Activated CD4-positive, CD25-positive, alpha-beta regulatory T cell treated with anti-CD3 and anti-CD28 coated beads, Interleukin-2, amount 50 U/mL, for 72 hours (primary cell): ENCODE measurements at places on chromosomes 4 and X.

DNA sequence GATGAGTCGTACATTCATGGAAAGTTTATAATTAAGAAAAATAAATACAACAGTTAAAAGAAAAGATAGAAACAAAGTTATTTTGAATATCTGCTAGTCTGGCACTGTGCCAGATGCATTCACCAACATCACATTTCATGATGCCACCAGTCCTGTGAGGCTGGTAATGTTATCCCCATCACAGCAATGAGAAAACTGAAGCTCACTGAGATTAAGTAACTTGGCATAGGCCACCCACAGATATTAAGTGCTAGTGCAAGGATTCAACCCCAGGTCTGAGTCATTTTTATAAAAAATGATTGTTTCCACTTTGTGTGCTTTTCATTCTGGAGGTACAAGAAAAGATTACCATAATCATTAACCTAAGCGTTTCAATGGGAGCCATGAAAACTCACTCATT is 65.0 kb upstream of the IL15 start:
- DNase-seq: no peak

DNA sequence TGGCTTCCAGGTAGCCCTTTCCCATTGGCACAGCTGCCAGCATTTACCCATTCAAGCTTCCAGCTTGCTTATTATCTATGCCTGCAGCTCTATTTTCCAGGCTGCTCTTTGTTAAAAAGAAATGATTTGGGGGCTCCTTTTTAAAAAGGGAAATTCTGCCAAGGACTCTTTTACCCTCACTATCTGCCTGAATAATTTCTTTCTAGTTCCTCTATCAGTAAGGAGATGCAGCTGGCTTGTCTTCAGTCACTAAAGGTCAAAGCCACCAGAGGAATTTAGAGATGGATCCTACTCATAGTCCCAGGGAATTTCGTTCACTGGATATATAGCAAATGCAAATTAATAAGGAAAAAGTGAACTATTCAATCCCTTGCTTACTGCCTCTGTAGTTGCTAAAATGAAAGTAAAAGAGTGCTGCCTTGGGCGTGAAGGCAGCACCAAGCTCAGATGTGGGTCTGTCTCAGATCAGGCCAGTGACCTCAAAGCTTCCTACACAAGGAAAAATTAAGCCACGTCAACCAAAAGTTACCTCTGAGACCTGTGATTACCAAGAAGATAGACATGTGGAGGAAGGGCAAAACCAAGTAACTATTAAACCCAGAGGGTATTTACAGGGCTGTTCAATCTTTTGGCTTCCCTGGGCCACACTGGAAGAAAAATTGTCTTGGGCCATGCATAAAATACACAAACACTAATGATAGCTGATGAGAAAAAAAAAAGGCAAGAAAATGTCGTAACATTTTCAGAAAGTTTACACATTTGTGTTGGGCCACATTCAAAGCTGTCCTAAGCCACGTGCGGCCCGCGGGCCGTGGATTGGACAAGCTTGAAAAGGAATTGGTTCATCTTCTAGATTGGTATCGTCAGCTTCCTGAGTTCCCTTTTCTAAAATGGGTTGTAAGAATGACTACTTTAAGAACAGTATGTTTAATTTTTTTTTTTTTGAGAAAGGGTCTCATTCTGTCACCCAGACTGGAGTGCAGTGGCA is 5.3 kb downstream of the ARSF start:
- no peak for DNase-seq

DNA sequence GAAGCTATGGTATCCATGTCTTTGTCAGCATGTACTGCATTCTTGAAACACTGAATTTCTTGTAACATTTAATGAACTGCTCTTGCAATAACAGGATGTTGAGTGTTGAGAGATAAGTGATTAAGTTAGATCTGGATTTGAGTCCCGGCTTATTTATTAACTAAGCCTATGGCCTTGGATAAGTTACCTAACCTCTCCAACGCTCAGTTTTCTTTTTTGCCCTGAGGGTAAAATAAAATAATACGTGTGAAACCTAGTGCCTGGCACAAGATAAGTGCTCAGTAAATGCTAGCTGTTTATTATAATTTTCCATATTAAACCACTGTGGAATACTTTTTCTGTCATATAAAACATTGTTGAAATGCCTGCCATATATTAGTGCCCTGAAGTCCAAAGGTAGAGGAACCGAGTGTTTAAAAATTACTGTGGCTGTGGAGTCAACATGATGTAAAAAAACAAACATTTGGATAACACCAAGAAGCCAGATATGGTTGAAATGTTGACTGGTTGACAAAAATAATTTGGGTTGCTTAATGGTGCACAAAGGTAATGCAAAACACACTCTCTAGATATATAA is 58.6 kb upstream of the ALB start:
- DNase-seq: no peak

DNA sequence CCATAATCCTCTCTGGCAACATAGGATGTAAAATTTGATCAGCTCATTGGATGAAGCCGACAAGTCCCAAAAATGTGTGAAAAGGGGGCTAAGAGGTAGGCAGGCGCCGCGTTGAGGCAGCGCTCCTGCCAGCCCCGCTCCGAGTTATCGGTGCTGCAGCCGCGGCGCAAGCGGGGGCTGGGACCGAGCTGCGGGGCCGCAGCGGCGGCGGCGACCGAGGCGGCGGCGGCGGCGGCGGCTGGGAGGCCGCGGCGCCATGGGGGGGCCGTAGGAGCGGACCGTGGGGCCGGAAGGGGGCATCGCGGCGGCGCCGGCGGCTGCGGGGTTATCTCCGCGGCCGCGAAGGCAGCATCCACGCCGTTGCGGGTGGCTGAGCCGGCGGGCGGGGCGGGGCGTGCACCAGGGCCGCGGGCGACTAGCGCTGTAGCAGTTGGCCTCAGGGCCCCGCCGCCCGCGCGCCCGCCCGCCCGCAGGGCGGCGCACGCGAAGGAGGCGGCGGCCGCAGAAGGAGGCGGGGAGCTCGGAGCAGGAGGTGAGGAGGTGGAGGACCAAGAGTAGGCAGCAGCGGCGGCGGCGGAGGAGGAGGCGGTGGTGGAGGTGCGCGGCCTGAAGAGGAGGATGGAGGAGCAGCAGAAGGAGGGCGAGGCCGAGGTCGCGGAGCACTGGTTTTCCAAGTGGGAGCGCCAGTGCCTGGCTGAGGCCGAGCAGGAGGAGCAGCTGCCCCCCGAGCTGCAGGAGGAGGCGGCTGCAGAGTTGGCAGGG is 126.0 kb upstream of the CXorf66 start:
- no peak for DNase-seq

DNA sequence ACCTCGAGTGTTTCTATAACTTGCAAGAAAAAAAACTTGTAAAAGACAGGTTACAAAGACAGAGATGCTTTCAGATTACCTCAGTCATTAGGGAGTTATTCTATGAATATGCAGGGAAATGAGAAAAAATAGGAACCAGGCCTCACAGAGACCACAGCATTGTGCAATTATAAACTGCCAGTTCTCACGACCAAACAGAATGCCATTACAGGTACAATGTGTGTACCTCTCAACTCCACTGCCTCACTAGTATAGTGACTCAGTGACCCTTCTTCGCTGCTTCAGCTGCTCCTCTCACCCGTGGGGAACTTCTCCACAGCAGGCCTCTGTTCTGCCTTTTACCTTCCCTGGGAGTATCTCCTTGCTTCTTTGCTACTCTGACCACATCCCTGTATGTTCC is 2.3 kb upstream of the HTATSF1 start:
- no peak for DNase-seq

DNA sequence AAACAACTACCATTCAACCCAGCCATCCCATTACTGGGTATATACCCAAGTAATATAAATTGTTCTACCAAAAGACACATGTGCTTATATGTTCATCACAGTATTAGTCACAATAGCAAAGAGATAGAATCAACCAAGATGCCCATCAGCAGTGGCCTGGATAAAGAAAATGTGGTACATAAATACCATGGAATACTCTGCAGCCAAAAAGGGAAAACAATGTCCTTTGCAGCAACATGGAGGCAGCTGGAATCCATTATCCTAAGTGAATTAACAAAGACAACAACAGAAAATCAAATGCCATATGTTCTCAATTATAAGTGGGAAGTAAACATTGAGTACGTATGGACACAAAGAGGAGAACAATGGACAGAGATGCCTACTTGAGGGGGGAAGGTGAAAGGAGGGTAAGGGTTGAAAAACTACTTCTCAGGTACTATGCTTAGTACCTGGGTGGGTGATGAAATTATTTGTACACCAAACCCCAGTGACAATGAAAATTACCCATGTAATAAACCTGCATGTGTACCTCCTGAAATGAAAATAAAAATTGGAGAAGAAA is 632.1 kb upstream of the AADAT start:
- DNase-seq: no peak

DNA sequence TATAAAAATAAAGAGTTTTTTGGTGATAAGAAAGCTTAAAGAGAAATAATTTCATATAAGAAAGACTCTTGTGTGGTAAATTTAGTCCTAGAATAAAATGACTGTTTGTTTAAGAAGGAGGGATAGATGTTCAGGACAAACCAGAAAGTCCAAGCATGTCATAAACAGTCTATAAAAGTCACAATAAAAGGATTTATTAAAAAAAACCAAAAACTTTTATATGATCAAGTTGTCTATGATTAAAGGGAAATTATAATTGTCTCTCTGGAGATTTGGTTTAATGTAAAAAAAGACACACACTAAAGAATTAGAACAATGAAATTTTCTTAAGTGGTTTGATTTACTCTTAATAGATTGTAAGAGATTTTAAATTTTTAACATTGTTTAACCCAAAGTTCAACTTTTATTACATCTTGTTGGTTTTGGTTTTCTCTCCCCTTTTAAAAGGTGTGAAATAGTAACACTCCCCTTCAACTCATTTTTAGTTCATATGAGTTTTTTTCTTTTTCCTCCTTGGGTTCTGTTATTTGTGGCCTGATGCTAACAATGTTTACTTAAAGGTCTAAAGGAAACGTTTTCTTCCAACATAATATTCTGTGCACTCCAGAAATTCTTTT is 89.7 kb downstream of the PDHA2 start:
- DNase-seq: no peak

DNA sequence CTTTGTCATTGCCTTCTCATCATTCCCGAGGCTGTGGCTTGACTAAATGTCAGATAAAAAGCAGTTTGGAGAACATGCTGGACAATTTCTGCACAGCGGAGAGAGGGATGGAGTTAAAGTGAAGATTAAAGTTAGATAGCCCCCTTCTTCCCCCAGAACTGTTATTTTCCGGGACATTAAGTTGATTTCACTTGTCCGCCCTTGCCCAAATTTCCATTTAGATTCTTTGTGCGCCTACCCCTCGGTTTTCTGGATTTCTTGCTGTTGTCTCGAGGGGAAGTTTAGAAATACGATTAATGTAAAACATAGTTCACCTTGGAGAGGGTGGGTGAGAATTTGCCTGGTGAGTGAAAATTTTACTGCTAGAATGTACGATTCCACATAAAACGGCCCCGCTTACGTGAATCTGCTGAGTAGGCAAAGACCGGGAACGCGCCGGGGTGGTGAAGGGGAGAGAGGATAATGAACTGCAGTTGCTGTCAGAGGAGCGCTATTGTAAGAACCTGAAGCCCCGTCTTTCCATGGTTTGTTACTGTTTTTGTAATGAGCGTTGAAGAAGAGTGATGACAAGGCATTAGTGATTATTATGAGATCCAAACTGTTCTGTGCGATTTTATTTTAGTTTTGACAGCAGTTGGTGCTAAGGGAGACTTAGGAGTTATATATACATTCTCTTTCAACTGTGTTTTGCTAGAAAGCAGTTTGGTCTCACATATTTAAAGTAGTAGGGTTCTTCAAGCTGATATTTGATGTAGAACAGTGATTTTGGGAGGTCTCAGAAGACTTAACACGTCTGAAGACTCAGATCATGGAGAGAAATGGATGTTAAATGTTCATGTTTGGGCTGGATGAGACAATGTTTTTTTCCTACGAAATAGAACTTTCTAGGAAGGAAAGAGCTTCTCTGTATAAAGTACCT is 73.0 kb downstream of the AFF1 start:
- peak; percentile 32 for DNase-seq

- no peak for DNase-seq
These were observed 18.0 kb downstream of the CDKL2 start for GRCh38 chr4:75612306-75612705.

- no peak for DNase-seq
These were observed 144.2 kb upstream of the RAPGEF2 start for GRCh38 chr4:158958489-158959270.

GRCh38 chr4:37584071-37584470 is 102.1 kb downstream of the RELL1 start:
- no peak for DNase-seq

DNA sequence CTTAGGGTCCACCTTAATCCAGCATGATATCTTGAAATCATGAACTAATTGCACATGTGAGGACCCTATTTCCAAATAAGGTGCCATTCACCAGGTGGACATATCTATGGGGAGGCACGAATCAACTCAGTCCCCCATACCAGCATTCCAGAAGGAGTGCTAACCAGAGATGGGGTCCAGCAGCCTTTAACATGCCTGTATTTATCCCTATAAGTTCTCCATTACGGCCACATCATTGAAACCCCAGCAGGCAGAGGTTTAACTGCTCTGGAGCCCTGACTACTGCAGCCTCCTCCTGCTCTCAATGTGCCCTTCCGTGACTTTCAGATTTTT is 3.2 kb upstream of the ASMTL start:
- no peak for DNase-seq

- no peak for DNase-seq
These were observed 279.2 kb downstream of the STK32B start for GRCh38 chr4:5330339-5330989.

DNA sequence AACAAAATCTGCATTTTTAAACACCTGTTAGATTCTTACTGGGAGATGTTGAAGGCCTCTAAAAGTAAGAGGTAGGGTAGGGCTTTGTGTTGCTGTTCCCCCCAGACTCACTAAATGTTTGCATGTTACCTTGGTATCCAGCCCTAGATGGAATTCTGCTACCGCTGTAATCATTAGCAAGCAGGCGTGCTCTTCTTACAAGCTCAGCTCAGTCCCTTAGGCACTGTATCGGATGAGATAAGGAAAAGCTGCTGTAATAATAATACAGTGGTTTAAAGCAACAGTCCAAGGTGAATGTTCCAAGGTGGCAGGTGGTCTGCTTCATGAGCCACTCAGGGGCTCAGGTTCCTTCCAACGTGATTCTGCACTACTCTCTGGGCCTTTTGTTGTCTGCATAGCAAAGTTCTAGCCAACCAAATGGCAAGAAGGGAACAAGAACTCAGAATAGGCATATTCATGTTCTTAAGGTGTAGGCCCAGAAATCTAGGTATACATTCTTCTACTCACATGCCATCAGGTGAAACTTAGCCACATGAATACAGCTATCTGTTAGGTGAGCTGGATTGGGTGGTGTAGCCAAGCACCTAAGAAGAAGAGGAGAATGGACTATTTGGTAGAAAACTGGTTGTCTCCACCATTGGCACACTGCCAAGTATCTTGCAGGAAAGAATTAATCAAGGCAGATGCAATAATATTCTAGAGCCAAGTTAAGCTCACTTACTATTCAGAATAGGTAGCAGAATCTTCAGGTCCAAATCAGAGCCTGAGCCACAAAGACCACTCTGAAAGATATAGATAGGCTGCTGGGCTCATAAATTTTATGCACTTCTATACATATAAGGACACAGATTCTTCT is 46.0 kb downstream of the COQ2 start:
- no peak for DNase-seq

DNA sequence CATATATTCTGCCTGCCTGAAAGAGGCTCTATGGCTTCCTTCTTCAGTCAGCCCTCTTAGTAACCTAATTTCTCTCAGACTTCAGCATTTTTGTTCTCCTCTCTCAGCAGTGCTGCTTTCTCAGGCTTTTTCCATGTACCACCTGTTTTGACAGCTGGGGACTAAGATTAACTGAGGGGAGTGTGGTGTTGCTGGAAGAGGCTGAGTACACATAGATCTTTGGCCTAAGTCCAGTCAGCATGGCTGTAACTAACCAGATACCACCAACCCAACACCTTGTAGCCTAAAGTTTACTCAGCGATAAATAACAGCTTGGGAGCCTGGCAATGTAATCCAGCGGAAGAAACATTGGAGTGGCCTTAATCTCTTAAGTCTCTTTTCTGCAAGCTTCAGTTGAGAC is 85.5 kb downstream of the RTL3 start:
- DNase-seq: no peak
